ENCODE measurements at places on chromosomes 13 and 19. TPM values are rescaled to one million over a fixed set of nuclear protein-coding genes. Genes with fewer than 3 reads are reported as not detected.

GRCh38 chr13:37142877-37143276, 37.4 kb upstream of the CSNK1A1L start:
- DNase-seq: no peak

SERPINE3 gene
- not detected for total RNA-seq

- DNase-seq: peak; percentile 94
These were observed at the start of gene HOMER3 for GRCh38 chr19:18940769-18941627. Gene HOMER3 (minus strand): TSS chr19:18941217. CDS start chr19:18938982, 2,235 bp downstream.

- DNase-seq: no peak
These were observed 4.2 kb upstream of the OR7G3 start for GRCh38 chr19:9130965-9131364.

GRK1 gene
- 0.48 TPM for total RNA-seq

ZSCAN4 gene
- 0.16 TPM for total RNA-seq

- no peak for DNase-seq
These were observed 71.4 kb downstream of the LRCH1 start for GRCh38 chr13:46624353-46624752.

CAPN12 gene
- total RNA-seq: 1.7 TPM

FLT1 gene
- total RNA-seq: 53.4 TPM

MYPOP gene
- 10.3 TPM for total RNA-seq

- peak; percentile 6 for DNase-seq
These were observed 235.4 kb upstream of the MAB21L1 start for GRCh38 chr13:35711909-35712308.

GRCh38 chr13:26508885-26509284, 48.6 kb upstream of the WASF3 start:
- no peak for DNase-seq

DNA sequence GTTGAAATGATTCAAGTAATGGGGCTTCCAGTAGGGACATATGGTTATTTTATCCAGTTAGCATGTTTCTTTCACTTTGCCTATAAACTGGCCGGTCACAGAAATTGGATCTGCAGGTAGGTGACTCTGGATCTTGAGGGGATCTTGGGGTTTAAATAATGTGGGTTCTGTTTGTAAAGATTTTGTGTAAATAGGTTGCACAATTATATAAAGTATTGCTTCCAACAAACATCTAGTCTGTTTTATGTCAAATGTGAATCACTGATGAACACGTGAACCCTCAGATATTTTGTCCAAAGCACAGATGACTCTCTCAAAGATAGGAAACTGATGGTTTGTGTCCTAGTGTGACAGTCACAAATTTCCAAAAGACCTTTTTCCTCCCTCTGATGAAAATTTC, 98.4 kb downstream of the ZIC5 start:
- no peak for DNase-seq

- DNase-seq: no peak
These were observed 11.3 kb upstream of the FFAR2 start for GRCh38 chr19:35436477-35437405.

GRCh38 chr13:50476577-50477285, 366.8 kb downstream of the DLEU7 start:
- DNase-seq: no peak

- DNase-seq: peak; percentile 78
These were observed 27.0 kb upstream of the CEACAM1 start for GRCh38 chr19:42555317-42555716.

- DNase-seq: no peak
These were observed 35.6 kb downstream of the EFNB2 start for GRCh38 chr13:106499896-106500295.

ZNF154 gene
- total RNA-seq: 6.0 TPM

LAMP1 gene
- total RNA-seq: 91.4 TPM

- DNase-seq: no peak
These were observed 4.3 kb downstream of the BTBD2 start for GRCh38 chr19:2011169-2011568.

SOX1 gene
- total RNA-seq: not detected

PRODH2 gene
- not detected for total RNA-seq

DNA sequence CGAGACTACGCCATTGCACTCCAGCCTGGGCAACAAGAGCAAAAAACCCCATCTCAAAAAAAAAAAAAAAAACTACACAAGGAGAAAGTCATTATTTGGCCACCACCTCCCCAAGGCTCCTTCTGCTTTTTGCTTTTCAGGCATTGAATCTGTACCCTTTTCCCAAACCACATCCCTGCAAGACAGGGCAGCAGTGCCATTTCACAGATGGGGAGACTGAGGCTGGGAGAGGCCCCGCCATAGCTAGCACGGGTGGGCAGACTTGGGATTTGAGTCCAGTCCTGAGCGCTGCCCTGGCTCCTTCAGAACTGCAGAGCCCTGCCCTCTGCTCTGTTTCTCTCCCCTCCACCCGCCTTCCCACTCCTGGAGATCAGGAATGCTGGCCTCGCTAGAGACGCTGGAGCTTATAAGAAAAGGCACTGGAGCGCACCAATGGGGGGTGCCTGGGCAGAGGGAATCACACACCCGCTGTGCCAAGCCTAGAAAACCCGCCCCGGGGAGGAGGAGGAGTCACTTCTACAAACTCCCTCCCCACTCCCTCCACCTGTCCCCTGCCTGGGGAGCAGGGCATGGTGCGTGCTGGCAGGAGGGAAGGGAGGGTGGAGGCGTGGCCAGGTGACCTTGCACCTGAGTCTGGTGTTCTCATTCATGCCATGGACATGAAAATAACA, 17.6 kb downstream of the TJP3 start:
- no peak for DNase-seq

GRCh38 chr13:84126671-84127171, 244.4 kb upstream of the SLITRK1 start:
- DNase-seq: no peak

DNA sequence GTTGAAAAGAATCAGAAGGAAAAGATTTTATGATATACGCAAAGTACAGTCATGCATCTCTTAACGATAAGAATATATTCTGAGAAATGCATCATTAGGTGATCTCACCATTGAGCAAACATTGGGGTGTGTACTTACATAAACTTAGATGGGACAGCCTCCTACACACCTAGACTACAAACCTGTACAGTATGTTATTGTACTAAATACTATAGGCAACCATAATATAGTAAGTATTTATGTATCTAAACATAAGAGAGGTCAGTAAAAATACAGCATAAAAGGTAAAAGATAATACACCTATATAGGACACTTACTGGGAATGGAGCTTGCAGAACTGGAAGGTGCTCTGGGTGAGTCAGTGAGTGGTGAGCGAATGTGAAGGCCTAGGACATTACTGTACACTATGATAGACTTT, 254.6 kb downstream of the SPRY2 start:
- no peak for DNase-seq

GRCh38 chr13:79501538-79502232, 20.7 kb downstream of the NDFIP2 start:
- no peak for DNase-seq

GRCh38 chr13:87810920-87811344, 139.8 kb downstream of the SLITRK5 start:
- DNase-seq: no peak

DNA sequence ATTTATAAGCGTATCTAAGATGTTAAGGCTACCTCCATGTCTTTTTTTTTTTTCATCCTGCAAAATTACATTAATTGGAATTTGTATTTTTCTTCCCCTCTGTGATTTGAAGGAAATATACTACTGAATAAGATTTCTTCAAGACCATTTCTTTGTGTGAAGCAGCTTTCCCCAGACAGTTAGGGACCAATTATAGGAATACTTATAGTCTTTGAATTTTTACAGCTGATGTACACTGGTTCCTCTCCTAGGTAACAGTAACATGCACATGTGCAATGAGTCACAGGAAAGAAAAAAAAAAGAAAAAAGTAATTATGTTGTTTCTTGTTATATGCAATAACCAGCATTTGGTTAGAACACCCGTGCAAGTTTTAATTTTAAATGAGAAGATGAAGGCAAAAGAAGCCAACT, 82.0 kb downstream of the PCDH9 start:
- no peak for DNase-seq

GRCh38 chr13:50277127-50277526, 261.9 kb downstream of the KCNRG start:
- no peak for DNase-seq

- no peak for DNase-seq
These were observed 761.9 kb upstream of the SLITRK5 start for GRCh38 chr13:86909318-86909717.

DNA sequence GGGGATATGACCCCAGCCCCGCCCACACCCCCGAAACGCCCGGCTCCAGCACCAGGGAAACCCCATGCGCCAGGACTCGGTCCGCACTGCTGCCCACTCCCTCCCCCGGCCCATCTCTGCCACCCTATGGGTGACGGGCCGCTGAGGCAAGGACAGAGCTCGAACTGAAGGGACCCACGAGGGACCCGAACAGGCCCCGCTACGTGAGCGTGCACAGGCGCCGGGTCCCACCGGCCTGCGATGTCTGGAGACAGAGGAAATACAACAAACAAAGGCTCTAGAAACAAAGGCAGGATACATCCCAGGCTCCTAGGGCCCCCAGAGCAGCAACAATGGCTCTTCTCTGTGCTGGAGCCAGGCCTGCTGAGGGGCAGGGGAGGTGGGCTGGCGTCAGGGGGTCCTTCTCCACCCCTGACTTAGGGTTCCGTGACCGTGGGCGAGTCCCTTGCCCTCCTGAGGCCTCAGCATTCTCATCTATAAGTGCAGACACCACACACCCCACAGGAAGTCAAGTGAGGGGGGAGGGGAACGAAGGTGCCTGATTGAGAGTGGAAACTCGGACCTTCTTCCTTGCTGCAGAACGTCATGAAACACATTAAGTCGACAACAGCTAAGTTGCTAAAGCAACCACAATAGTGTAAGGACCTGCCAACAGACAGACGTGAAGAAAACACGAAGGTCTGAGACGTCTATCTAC, 3.1 kb downstream of the ABHD17A start:
- DNase-seq: no peak

- DNase-seq: peak; percentile 88
These were observed 15.2 kb downstream of the PLEKHF1 start for GRCh38 chr19:29680447-29680846.

TEAD2 gene
- 39.9 TPM for total RNA-seq

ARHGAP33 gene
- total RNA-seq: 8.8 TPM

DNA sequence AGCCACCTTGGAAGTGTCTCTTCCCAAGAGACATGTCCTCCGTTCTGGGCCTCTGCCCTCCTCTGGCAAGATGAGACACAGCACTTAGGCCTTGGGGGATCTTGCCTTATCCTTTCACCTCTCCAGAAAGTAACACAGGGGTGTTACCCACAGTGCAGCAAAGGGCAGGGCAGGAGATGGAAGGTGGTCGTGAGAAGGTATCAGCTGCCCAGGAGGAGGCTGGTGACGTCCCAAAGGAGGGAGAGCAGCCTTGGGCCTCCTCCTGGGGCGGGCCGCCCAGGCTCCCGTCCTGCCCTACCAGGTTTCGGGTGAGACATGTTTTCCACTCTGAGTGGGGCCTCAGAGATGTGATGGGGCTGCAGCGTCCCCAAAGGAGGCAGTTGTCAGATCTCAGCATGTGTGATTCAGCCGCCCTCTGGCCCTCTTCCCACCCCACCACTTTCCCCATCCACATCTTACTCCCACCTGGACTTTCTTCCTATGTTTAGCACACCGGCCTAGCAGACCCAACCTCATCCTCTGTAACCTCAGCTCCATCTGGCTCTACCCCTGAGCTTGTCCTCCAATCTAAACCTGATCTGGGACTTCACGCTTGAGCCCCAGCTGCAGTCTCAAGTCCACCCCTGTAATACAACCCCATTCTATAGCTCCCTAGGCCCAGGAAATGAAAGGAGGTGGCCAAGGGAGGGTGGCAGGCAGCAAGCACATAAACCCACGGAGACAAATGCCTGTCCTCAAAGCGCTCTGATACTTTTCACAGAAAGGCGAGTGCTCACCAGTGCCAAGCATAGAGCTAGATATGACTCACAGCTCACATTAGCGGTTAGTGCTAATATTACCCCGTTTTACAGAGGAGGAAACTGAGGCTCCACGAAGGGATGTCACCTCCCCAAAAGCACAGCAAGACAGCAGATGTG, 9.3 kb downstream of the POU2F2 start:
- no peak for DNase-seq

GRCh38 chr19:49324801-49325576, at the start of gene SLC6A16:
Gene SLC6A16 (minus strand): TSS chr19:49325191. CDS start chr19:49311347, 13,844 bp downstream.
- no peak for DNase-seq

NCAN gene
- not detected for total RNA-seq

- no peak for DNase-seq
These were observed 14.9 kb upstream of the KIR3DL3 start for GRCh38 chr19:54709212-54709948.

GRCh38 chr19:46659151-46660007, 1.6 kb downstream of the DACT3 start:
- no peak for DNase-seq

DNA sequence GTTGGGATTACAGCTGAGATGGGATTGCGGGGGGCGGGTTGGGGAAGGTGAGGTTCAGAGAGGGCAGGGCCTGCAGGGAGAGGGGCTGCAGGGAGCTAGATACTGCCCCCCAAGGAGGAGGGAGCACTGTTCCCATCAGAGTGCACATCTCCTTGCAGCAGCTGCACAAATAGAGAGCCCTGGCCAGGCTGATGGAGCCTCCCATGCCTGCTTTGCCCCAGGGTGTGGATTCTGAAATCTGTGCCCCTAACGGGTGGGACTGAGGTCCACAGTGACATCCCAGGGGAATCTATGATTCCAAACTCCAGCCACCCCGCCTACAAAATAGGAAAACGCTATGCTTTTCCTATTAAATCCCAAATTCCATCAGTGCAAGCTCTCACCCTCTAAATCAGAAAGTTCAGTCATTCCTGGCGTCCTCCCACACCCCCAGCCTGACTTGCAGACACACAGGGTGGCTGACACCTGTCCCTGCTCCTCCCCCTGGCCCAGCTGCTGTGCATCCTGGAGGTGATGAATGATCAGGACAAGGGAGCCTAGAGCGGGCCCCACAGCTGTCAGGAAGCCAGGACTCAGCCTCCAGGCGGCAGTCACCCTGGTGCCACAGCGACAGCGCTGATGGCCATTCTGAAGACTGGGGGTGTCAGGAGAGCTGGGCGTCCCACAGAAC, 6.3 kb upstream of the CEACAM21 start:
- DNase-seq: no peak

GRCh38 chr13:91219201-91219600, 128.3 kb upstream of the MIR17HG start:
- DNase-seq: no peak

GRCh38 chr19:12796146-12797071, 5.1 kb downstream of the JUNB start:
- peak; percentile 94 for DNase-seq

SLC6A16 gene
- 0.67 TPM for total RNA-seq

KLF16 gene
- total RNA-seq: 14.1 TPM

GRCh38 chr13:29887030-29887557, 36.7 kb upstream of the UBL3 start:
- no peak for DNase-seq

DNA sequence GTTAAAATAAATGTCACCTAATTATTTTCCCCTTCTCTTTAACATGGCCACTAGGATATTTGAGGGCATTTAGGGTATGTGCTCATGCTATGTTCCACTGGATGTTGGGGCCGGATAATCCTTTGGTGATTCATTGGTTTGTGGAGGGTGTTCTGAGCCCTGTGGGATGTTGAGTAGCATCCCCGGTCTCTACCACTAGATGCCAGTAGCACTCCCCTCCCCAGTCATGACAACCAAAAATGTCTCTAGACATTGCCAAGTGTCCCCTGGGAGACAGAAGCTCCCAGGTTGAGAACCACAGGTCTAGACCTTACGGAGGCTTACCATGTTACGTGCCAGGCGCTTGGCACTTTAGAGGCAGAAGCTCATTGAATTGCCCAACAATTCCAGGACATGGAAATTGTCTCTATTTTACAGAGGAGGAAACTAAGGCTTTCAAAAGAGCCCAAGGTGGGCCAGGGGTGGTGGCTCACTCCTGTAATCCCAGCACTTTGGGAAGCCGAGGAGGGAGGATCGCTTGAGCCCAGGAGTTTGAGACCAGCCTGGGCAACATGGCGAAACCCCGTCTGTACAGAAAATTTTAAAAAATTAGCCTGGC, 14.1 kb downstream of the SHANK1 start:
- no peak for DNase-seq

KLK8 gene
- not detected for total RNA-seq
